ENCODE measurements at places on chromosomes 2 and 18. TPM values are rescaled to one million over a fixed set of nuclear protein-coding genes. Genes with fewer than 3 reads are reported as not detected.

SMAD4 gene
- total RNA-seq, result 148 TPM

GNAL gene
- total RNA-seq, result 12.6 TPM

FTCDNL1 gene
- 2.1 TPM for total RNA-seq

VIT gene
- total RNA-seq, result 0.78 TPM

GRCh38 chr2:164671664-164672396, 50.5 kb upstream of the GRB14 start:
- DNase-seq, result no peak

DNA sequence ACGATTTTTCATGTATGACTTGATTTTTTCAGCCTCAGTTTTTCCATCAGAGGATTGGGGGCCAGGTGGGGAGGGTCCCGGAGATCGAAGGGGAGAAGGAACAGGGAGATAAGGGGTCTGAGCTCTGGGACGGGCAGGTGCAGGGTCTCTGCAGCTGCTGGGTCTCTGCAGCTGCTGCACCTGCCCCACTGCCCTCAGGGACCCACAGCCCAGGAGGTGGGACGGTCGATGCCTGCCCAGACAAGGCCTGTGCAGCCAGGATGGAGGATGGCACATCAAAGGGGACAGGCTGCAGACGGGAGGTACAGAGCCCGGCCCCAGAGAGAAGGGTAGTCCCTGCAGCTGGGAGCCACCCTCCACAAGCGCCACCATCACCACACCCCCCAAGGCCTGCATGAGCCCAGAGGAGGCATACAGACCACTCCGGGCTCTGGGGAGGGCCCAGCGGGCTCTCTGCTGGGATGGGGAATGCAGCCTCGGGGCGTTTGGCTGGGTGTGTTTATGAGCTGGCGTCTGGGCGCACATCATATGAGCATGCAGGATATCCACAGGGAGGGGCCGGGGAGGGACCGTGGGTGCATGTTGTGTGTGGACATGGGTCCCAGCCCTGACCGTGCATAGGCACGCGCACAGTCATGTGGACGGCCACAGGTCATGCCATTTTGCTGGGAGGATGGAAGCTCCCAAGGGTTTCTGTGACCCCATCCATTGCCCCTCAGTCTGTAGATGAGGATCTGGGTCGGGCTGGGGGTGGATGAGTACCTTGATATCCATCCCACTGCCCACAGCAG, 34.9 kb upstream of the GPC1 start:
- peak; percentile 36 for DNase-seq

GRCh38 chr2:24024996-24025663, 15.2 kb downstream of the MFSD2B start:
- no peak for DNase-seq

- no peak for DNase-seq
Observed at GRCh38 chr2:46695283-46695682, 215.9 kb downstream of the TMEM247 start.

DNA sequence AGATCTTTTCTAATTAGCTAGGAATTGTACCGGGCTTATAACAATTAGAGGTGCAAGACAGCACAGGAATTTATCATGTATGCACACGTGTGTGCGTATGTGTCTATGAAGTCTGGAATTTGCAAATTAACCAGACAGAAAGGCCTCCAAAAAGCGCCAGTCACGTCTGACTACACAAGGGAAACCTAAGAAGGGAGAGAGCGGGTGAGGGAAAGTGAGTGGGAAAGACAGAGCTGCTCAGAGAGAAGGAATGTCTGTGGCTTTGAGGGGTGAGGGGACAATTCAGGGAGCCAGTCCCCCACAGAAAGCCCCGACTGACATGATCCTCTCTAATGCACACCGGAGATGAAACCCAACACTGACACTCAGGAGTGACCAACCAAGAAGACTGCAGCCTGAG, 197.7 kb upstream of the SH3BP4 start:
- DNase-seq, result no peak

DNA sequence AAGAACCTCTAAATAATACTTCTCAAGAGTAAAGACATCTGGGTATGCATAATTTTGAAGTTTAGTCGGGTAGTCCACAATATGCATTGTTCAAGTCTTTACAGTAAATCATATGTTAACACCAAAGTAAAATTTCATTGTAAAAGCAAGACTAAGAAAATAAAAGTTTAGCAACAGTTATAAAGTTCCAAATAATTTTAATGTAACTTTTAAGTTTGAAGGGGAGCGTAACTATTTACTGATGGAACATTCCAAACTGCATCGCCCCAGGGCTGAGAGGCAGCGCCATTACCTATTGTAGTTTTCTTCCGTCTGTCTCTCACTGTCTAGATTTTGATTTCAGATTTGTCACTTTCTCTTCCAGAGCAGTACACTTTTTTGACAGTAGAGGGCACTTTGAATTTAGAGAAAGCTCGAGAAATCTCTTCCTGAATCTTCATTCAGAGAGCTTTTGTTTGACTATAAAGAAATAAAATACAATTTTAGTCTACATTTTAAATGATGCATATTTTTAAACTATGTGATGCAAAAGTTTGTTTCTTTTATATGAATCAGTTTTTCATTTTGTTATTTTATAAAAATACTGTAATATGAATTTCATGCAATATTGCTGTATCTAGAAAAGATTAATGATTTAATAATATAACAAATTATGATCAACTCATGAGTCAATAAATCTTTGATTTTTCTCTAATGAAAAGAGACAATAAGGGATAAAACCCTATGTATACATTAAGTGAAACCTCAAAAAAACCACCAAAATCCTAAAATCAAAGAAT, 389.8 kb downstream of the FIGN start:
- no peak for DNase-seq

- DNase-seq, result no peak
Observed at GRCh38 chr2:109663721-109664120, 49.6 kb downstream of the SOWAHC start.

GRCh38 chr2:67476809-67477790, 80.0 kb downstream of the ETAA1 start:
- no peak for DNase-seq

DNA sequence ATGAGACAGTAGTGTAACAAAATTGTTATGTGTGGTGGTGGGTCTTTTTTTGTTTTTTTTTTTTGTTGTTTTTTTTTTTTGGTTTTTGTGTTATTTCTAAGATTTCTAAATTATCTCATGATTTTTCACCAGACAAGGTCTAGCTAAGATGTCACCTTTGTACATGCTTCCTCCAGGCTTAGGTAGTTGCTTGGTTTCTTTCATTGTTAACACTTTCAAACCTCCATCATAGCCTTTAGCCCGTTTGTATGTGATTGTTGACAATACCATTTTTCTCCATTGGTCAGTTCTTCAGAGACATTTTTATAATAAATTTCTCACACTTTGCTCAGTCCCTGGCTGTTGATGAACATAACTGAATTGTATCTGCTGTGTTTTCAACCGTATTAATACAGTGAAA, 2.2 kb downstream of the RELCH start:
- no peak for DNase-seq
